Mucosa of descending colon (tissue), 3 donors: ENCODE measurements at places on chromosomes 6 and 20. TPM values are rescaled to one million over a fixed set of nuclear protein-coding genes. Genes with fewer than 3 reads are reported as not detected.

Gene SYCP2
- 1.6 TPM for total RNA-seq

Gene ADGRF1
- total RNA-seq, result 1.2 TPM

Gene MROH8
- total RNA-seq, result 1.4 TPM

DNA sequence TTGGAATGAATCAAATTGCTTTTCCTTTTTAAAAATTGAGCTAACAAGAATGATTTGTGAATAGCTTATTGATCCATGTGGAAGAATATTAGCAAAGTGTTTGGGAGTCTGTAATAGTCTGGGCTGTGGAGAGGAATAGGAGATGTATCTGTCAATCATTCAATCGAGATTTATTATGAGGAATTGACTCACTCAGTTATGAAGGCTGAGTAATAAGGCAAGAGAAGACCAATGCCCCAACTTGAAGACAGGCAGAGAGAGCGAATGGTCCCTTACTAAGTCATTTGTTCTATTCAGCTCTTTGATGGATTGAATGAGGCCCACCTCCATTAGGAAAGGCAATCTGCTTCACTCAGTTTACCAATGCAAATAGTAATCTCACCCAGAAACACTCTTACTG is 403.0 kb downstream of the CD83 start:
- no peak for DNase-seq

GRCh38 chr20:49685809-49686208 is 27.9 kb downstream of the B4GALT5 start:
- DNase-seq, result no peak

- DNase-seq, result no peak
Observed at GRCh38 chr6:1312473-1313367, 822 bp downstream of the FOXQ1 start.

DNA sequence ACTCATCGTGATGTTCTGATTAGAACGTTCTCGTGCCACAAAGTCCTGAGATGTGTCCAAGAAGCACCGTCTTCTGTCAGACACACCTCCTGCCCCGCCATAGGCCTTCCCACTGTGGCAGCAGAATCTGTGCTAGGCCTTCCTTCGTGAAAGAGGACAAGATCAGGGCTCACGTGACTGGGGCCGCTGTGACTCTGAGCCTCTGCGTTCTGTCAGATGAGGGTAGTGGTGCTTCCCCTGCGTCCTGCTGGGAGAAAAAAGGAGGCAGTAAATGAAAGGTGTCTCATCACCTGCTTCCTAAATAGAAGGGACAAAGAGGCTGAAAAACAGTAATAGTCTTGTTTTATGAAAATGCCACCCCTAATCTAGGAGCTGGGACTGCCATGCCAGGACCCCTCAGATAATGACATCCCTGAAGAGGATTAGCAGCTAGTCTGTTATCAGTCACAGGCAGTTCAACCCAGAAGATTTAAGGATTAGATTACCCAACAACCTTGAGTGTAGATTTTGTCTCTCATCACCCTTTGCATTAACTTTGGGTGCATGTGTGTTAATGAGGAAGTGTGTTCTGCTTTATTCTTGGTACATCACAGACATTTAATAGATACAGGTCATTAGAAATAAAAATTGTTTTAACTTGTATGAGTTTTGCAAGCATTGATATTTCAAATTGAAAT is 4.1 kb downstream of the DNAJC5 start:
- no peak for DNase-seq
